ENCODE measurements at places on chromosomes 6 and 20. TPM values are rescaled to one million over a fixed set of nuclear protein-coding genes. Genes with fewer than 3 reads are reported as not detected.
A peak's percentile ranks its signal among the peaks of the same experiment; 100 is the strongest.

- DNase-seq = peak; percentile 84
Measured at GRCh38 chr6:72624557-72625160, 2.8 kb downstream of the KCNQ5 start.

- no peak for DNase-seq
Measured at GRCh38 chr6:81772741-81773140, 20.3 kb upstream of the TENT5A start.

GRCh38 chr6:158437571-158437970 is 122.3 kb upstream of the TMEM181 start:
- DNase-seq = no peak

DNA sequence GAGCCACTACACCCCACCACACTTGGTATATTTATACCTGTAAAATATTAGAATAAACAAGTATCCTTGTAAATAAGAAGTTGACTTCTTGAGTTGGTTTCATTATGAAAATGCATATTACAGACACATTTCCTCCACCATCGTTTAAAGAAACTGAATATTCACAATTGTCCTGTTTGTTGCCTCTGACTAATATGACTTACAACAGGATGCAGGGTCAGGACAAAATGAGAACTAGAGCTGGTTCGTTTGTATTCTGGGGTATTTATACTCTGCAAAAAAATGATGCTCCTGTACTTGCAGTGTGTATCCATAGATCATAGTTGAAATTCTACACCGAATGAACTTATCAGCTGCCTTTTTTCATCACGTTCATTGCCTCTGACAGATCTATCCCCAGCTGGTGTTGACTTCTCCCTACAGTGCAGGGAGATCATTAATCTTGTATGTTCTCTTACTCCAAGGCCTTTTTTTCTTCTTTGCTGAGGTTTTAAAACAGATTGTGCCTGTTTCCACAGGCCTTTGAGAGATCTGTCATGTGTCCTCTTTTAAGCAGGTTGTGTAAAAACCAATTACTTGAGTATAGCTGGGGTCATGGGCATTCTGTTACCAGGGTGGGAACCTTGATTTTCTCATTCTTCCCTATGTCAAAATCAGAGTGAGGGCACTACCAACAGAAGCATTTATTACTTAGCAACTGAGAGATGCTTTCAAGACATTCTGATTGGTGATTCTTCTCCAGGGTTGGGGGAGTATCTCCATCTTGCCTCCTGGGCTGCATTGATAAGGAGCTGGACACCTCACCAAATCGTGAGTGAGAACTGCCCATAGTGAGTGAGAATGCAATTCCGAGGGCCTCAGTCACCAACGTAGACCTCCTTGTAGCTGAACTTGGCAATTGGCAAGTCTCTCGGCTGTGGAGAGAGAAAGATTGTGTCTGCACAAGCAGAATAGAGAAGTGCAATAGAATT is 78.8 kb upstream of the CD83 start:
- no peak for DNase-seq

DNA sequence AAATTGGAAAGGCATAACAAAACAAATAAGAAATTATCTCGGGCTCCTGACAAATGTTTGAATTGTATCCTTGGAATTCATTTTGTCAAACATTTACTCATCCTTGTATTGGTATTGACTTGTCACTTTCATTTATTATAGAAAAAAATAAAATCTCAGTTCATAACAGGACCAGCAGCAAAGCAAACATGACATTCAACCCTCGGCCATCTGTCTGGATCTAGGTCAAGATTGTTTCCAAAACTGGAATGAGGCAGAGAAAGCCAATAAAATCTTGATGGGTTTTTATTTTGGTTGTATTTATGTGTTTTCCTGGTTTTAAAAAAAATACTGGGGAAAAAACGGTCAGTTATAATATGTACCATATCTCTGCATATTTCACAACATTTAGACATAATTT is 42.9 kb upstream of the FABP7 start:
- DNase-seq = no peak

DNA sequence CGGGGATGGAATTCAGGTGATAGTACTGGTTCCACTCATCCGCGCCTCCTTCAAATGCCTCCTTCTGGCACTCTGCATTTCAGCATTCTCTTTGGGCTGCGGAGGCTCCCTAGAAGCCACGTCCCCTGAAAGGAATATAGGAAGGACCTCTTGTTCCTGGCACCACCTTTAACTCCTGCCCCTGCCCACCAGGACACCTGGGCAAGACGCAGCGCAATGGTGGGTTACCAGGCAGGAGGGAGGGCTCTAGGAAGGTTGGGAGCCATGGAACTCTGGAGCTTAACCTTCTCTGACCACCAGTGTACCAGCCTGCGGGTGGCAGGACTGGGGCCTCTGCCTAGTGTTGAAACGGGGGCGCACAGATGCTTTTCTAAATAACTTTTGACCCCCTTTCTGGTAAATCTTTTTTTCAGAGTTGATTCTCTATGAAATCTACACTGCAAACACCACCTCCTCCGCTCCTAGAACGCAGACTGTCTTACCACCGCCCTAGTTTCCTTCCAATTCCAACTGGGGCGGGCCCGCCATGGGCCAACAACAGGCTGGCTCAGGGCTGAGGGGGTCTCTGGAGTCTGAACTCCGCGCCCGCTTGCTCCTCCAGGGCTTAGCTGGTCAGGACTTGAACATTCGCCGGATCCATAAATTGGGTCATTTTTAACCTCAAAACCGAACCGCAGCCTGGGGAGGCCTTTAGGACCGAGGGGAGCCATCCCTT is 871 bp upstream of the SYNDIG1 start:
- no peak for DNase-seq

DNA sequence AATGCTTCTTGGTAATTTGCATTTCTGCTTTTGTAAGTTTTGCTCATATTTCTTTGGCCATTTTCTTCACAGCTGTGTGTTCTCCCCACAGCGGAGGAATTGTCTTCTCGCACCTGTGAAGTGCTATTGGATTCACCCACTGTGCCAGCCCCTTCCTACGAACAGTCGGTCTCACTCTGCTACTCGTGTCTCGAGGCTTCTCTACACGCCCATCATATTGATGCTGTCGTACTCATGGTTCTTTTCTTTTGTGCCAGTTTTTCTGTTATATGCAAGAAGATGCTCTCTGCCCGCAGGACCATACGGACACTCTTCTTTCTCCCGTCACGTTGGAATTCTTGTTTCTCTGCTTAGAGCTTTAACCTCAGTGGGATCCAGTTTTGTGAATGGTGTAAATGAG is 200.3 kb downstream of the DLL1 start:
- no peak for DNase-seq

- no peak for DNase-seq
Measured at GRCh38 chr6:33064723-33065122, 8.7 kb downstream of the HLA-DPA1 start.

DNA sequence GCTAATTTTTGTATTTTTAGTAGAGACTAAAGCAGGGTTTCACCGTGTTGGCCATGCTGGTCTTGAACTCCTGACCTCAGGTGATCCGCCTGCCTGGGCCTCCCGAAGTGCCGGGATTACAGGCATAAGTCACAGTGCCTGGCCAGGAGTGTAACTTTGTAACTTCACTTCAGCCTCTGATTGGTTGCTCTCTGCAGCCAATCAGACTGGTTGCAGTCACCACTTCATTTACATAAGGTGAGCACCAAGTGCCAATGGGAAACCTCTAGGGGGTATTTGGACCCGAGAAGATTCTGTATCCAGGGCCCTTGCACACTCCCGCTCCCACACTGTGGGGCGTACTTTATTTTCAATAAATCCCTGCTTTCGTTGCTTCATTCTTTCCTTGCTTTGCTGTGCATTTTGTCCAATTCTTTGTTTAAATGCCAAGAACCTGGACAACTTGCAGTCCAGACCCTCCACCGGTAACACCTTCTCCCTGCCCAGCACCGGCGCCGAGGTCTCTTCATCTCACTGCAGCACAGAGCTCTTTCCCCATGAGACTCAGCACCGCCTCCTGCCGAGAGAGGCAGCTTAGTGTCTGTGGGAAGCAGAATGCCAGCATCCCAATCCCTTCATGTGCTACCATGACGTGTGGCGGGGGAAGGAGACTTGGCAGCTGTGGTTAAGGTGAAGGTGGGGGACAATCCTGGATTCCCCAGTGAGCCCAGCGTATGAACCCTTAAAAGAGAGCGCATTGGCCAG is 14.0 kb upstream of the MRGBP start:
- no peak for DNase-seq

- DNase-seq = no peak
Measured at GRCh38 chr6:47852727-47853126, 70.9 kb downstream of the OPN5 start.

DNA sequence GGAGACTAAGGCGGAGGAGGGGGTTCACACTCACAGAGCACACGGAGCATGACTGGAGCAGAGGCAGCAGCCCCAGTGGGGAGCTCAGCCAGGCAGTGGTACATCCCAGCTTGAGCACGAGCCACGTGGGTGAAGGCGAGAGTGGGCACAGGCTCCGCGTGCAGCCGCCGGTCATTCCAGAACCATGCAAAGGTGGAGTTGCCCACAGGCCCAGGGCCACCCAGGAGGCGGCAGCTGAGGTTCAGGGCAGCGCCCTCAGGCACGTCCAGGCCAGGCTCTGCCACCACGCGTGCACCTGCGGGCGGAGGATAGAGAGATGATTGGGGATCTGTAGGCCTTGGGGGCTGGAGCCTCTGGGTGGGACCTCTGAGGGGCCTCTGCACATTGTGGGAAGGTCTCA is 9.5 kb upstream of the ADAM33 start:
- DNase-seq = no peak

- DNase-seq = no peak
Measured at GRCh38 chr20:39210341-39211036, 248.3 kb downstream of the DHX35 start.

DNA sequence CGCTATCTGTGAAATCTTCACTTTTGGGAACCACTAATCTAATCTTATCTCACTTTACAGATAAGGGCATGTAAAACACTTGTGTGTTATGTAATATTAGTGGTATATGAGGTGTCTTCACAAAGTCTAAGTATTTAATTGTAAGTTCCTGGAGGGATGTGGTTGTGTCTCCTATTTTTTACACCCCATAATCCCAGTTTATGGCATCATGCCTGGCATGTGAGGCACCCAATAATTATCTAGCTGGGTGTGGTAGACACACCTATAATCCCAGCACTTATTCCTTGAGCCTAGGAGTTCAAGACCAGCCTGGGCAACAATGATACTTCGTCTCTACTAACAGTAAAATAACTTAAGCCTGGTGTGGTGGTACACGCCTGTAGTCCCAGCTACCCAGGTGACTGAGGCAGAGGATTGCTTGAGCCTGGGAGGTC is 16.5 kb upstream of the TBCC start:
- DNase-seq = no peak

GRCh38 chr6:6026513-6027205 is 19.9 kb upstream of the NRN1 start:
- no peak for DNase-seq

- DNase-seq = no peak
Measured at GRCh38 chr6:39268721-39269120, 39.4 kb upstream of the KCNK5 start.

DNA sequence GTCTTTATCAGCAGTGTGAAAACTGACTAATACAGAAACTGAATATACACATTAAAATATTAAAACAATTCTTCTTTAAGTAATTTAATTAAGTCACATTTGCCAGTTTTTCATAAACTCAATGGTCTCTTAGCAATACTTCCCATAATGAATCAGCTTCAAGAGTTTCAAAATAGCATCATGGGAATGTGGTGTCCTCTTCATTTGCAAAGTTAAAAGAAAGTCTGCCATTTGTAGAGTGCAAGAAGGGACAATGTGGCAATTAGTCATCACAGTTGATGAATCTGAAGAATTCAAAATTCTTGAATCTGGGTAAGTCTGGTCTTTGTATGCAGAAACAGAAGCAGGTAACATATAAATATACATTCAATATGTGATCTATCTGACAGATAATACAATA is 38.7 kb downstream of the SYNE1 start:
- DNase-seq = no peak

The ULBP1 gene
- 5.1 TPM for total RNA-seq

The RFX6 gene
- not detected for total RNA-seq

The SLC22A16 gene
- not detected for total RNA-seq

The MRAP2 gene
- total RNA-seq = not detected

The EPHA7 gene
- total RNA-seq = not detected

Data from Karpas-422 (cell line).